ENCODE measurements at places on chromosomes 12 and 14.

- DNase-seq = no peak
Observed at GRCh38 chr12:104733717-104734175, 224.3 kb downstream of the SLC41A2 start.

- no peak for DNase-seq
Observed at GRCh38 chr12:92765871-92766270, 63.1 kb downstream of the PLEKHG7 start.

DNA sequence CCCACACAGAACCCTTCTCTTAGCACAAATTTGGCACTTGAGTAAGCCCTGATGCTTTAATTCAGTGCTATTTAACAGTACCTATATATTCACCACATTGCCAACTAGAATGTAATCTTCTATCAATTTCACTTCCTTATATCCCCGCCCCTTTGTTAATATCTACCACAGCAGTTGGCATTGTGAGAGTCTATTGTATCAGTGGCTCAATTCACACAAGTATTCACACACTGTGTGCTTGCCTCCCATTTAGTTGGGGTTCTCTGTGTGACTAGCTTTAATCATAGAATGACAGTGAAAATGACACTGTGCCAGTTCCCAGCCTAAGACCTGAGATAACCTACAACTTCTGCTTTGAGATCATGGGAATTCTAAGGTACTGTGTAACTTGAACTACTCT lies 103.1 kb downstream of the SEC23A start:
- no peak for DNase-seq

- DNase-seq = no peak
Observed at GRCh38 chr12:29211696-29212095, 62.6 kb downstream of the FAR2 start.
